CD8-positive, alpha-beta memory T cell (primary cell): ENCODE measurements at places on chromosomes 13 and 19.

DNA sequence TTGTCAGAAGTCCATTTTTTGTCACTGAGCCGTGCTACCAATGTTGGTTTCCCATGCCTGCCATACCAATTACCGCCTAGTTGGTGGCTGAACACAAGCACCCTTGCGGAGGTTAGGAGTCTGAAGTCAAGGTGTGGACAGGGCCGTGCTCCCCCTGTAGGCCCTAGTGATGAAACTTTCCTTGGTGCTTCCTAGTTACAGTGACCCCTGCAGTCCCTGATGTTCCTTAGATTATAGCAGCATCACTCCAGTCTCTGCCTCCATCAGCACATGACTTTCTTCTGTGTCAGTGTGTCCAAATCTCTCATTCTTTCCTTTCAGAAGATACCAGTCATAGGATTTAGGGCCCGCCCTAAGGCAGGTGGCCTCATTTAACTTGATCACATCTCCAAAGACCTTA lies 99.0 kb downstream of the MYO16 start:
- no peak for DNase-seq

- no peak for DNase-seq
Measured at GRCh38 chr13:46953941-46954340, 57.1 kb upstream of the HTR2A start.

- DNase-seq = no peak
Measured at GRCh38 chr13:42388326-42388725, 116.4 kb downstream of the AKAP11 start.

DNA sequence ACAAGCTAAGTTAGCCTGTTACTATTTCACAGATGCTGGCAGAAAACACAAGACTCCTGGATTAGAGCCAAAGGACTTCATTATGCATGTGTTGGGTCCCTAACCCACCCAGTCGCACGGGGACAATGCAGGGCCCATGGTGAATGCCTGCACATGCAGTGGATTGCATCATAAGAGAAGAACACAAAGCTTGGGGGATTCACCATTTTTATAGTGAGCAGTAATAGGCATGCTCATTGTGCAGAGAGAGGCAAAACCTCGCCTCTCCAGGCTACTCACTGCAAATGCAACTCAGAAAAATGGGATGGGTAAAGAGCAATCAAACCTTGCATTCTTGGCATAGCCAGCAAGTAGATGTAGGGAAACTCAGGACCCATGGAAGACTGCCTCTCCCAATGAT lies 115.8 kb downstream of the DIAPH3 start:
- no peak for DNase-seq

DNA sequence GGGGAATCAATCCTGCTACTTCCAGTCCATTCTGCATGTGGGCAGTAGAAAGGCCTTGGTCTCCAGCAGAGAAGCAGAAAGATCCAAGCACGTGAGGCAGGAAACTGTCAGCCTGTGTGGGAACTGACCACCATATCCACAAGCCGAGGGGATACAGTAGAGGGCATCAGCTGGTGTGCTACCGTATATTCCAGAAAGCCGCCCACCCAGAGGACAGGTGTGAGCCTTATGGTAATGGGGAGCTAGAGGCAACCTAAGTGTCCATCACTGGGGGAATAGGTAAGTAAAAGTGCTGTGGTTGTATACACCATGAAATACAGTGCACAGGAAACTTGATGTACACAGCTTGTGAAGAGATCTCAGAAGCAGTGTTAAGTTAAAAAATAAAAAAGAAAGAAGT lies 2.8 kb upstream of the IFNL1 start:
- no peak for DNase-seq

- DNase-seq = no peak
Measured at GRCh38 chr19:43452582-43452981, 12.8 kb downstream of the LYPD3 start.

DNA sequence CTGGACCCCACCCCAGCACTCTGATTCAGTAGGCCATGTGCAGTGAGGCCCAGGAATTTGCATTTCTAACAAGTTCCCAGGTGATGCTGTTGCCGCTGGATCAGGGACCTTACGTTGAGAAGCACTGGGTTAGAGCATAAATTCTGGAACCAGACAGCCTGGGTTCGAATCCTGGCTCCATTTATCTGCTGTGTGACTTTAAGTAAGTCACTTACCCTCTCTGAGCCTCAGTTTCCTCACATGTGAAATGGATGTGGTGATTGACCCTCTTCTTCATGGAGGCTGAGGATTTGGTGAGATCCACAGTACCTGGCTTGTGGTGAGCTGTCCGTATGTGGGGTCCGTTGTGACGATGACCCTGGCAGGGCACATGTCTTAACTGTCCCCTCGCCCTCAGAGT lies 15.9 kb downstream of the HIPK4 start:
- DNase-seq = no peak

DNA sequence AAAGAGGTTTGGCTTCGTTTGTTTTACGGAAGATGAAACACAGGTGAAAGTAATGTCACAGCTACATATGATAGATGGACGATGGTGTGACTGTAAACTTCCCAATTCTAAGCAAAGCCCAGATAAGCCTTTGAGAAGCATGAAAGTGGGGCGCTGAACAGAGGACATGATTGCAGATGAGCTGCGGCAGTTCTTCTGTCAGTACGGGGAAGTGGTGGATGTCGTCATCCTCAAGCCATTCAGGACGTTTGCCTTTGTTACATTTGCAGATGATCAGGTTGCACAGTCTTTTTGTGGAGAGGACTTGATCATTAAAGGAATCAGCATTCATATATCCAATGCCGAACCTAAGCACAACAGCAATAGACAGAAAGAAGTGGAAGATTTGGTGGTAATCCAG lies 111.5 kb upstream of the DIAPH3 start:
- DNase-seq = no peak

- DNase-seq = no peak
Measured at GRCh38 chr13:46747031-46747820, 49.7 kb downstream of the ESD start.

DNA sequence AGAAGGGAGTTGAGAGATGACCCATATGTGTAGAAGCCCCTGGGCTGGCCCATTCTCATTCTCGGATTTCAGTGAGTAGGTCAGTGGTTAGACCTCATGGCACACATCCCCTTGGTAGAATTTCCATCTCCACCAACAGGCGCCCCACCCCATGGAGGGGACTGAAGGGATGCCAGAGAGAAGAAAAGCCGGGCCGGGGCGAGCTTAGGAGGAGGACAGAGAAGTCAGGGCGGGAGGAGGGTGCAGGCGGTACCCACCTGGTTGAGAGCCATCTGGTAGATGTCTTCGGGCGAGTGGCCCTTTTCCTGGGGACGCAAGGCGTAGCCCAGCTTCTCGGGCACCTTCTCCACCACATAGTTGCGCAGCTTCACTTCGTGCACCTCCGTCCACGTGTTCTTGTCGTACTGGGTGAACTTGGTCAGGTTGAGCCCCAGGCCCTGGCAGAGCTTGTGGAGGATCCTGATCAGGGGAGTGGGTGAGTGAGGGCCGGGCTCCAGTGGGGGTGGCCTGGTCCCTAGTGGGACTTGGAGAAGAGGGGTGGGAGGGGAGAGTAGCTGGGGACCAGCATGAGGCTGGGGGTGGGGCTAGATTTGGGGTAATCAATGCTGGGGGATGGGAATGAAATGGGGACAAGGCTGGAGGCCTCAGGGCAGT lies 2.5 kb downstream of the IL4I1 start:
- DNase-seq = no peak

DNA sequence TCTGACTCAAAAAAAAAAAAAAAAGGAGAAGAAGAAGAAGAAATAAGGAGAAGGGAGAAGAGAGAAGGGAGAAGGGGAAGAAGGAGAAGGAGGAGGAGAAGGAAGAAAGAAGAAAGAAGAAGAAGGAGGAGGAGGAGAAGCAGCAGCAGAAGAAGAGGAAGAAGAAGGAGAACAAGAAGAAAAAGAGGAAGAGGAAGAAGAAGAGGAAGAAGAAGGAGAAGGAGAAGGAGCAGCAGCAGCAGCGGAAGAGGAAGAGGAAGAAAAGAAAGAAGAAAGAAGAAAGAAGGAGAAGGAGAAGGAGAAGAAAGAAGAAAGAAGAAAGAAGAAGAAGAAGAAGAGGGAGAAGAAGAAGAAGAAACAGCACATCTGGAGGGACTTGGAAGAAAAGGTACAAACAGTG lies 4.1 kb upstream of the CNN1 start:
- no peak for DNase-seq

DNA sequence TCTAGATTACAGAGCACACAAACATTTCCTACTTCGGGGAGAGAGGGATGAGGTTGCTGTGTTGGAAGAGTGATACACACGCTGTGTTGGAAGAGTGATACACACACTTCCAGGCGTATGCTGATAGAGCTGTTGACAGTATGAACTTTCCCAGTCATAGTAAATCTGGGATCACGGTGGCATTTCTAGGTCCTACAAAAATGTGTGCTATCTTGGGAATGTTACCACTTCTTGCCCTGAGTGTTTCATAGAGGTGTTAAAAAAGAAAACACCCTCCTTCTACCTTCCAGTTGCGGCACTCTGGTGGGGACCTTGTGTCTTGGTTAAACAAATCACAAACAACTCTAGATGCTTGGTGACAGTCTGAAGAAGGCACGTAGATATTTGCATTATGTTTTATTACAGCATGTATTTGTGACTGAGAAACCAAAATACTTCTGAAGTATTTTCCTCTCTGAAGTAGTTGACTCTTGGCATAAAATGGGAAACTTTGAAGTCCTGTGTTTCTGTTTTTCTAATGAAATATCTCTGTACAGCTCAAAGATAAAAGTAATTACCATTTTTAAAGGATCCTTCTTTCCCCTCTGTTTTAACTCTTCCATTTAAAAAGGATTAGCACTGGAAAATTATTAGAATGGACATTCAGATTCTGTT lies 52.5 kb downstream of the ARHGAP35 start:
- DNase-seq = no peak

GRCh38 chr19:2338055-2338615 lies 9.7 kb downstream of the SPPL2B start:
- DNase-seq = no peak

- no peak for DNase-seq
Measured at GRCh38 chr19:674282-675151, 1.7 kb upstream of the FSTL3 start.

DNA sequence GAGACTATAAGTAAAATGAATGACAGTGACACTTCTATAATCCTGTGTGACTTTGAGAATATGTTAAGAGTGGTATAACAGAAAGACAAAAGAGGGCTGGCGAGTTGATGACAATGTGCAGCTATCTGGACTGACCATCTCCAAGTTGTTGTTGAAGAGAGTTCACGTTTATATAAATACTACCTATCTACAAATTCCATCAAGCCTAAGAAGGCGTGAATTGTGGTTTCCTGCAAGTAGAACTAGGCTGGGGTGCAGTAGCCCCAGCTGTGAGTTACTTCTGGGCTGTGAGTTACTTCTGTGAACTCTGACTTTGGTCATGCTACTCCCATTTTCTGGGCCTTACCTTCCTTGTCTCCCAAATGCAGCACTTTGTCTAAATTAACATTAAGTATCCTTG lies 561.0 kb downstream of the TBC1D4 start:
- DNase-seq = no peak

GRCh38 chr13:112079696-112080095 lies 12.7 kb downstream of the SOX1 start:
- DNase-seq = no peak

DNA sequence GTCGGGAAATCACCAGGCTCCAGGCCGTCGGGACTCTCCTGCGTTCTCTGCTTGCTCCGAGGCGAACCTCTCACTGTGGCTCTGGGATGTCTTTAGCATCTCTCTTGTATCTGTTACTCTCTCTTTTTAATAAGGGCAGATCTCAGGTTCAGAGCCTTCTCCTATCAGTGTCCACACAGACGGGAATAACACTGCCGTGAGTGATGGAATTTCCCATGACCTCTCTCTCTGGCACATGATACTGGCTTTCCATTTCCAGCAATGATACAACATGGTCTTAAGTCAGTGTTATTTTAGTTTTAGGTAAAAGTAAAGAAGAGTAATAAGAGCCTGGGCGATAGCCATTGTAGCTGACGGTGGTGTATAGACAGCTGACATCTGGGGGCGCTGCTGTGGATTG lies 9.3 kb downstream of the ZNF444 start:
- no peak for DNase-seq

GRCh38 chr19:7408251-7408650 lies 59.5 kb downstream of the ARHGEF18 start:
- no peak for DNase-seq

- no peak for DNase-seq
Measured at GRCh38 chr19:800360-801029, 3.2 kb downstream of the PTBP1 start.

- DNase-seq = no peak
Measured at GRCh38 chr13:48748681-48749080, 95.0 kb downstream of the CYSLTR2 start.

- DNase-seq = no peak
Measured at GRCh38 chr13:44385401-44385800, 11.8 kb downstream of the SERP2 start.

DNA sequence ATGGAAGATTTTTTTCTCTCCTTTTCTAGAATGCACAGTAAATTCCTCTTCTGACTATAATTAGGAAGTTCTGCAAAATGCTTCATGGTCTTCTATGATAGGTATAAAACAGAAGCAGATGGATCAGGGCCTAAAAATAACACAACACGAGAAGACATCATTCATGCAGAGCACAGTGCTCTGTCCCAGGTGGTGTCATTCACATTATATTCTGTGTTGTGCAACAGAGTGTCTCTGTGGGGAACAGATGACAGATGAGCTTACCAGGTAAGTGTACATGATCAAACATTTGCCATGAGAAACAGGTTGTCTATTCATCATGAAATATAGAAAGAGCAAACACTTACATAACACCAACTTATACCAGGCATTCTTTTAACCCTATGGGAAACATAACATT lies 288.3 kb downstream of the KCTD12 start:
- no peak for DNase-seq

- DNase-seq = no peak
Measured at GRCh38 chr19:52786078-52786463, 520 bp downstream of the ZNF600 start.

DNA sequence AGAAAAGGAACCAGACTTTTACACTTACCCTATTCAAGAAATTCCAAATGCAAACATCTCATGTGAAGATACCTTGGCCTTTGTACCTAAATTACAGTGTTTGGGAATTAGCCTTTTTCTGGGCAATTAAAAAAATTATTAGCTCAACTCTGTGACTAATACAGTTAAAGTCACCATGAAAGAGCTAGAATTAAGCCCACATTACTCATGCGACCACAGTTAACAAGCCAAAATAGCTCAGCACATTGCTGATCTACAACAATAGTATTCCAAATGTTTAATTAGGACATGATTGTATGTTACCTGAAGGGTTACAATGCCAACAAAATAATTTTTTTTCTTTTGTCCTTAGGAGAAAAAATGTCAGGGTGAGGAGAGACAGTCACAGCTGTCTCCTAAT lies 263.6 kb upstream of the GPC6 start:
- DNase-seq = no peak

DNA sequence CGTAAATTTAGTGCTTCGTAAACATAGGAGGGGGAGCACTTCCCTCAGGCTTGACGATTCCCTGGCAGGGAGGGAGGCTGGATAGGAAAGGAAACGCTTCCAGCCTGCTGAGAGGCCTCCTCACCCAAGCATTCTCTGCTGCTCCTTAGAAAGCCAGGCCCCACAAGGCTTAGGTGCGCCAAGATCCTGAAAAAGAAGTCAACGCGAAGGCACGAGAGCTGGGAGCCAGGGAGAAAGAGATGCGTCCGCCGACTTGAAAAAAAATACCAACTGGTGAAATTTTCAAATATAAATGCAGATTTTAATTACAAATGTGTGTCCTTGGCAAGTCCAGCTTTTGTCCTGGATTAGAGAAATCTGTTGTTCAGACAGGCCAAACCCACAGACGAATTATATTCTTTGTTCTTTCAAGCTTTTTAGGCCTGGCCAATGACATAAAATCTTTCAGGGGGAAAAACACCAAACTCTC lies 64.0 kb downstream of the ALOX5AP start:
- no peak for DNase-seq
